MCF 10A (cell line): ENCODE measurements at places on chromosomes 6 and 20. TPM values are rescaled to one million over a fixed set of nuclear protein-coding genes. Genes with fewer than 3 reads are reported as not detected.

GRCh38 chr6:152952866-152953509, 29.9 kb downstream of the FBXO5 start:
- H3K4me1 ChIP-seq: peaks cover 12% of the 10 kb centered on the region
- no peak overlapping the region for H3K4me3 ChIP-seq
- no peaks in the 10 kb centered on the region for H3K36me3 ChIP-seq
- H3K27me3 ChIP-seq: peaks cover 19% of the 10 kb centered on the region
- peak; percentile 51 for DNase-seq
- H3K27ac ChIP-seq: no peak overlapping the region

XKR7 gene
- not detected in 2 replicates for total RNA-seq

GRCh38 chr6:55131616-55132015, 42.7 kb upstream of the HCRTR2 start:
- H3K4me1 ChIP-seq: peaks cover 11% of the 10 kb centered on the region
- H3K27ac ChIP-seq: no peak overlapping the region
- no peak overlapping the region for H3K4me3 ChIP-seq
- DNase-seq: no peak
- H3K36me3 ChIP-seq: peaks cover 6% of the 10 kb centered on the region
- H3K27me3 ChIP-seq: no peaks in the 10 kb centered on the region

SAMD10 gene
- 4.4 and 4.5 TPM in 2 replicates for total RNA-seq

DNA sequence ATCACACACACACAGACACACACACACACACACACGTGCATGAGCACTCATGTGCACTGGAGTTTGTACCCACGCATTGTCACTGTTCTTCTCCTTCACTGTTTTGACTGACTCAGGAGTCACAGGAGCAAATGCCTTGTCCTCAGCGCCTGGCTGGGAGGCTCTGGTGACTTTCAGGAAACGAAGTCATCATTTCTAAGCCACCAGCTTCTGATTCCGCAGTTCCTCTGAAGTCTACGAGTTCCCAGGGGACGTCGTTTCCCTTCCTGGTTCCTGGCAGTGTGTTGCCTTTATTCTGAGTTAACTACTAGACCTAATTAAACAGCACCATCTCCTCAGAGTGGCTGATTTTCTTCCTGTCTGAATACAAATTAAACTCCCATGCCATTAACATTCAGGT, 82.2 kb upstream of the PMEPA1 start:
- H3K27ac ChIP-seq: no peak overlapping the region
- peaks cover 16% of the 10 kb centered on the region for H3K27me3 ChIP-seq
- peaks cover 10% of the 10 kb centered on the region for H3K4me1 ChIP-seq

NHSL1 gene
- 23.9 and 32.1 TPM in 2 replicates for total RNA-seq

DNA sequence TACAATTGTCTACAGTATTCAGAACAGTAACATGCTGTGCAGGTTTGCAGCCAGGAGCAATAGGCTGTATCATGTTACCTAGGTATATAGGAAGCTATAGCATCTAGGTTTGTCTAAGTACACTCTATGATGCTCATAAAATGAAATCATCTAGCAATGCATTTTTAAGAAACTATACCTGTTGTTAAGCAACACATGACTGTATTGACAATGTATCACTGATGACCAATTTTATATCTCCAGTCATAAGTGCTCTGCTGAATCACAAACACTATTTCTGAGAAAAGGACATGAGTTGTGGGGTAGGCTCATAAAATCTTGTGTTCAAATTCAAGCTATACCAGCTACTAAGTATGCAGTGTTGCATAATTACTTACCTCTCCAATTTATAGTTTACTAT, 501.3 kb downstream of the CD109 start:
- no peaks in the 10 kb centered on the region for H3K27me3 ChIP-seq
- H3K27ac ChIP-seq: no peak overlapping the region
- H3K36me3 ChIP-seq: no peaks in the 10 kb centered on the region
- no peaks in the 10 kb centered on the region for H3K4me1 ChIP-seq

DNA sequence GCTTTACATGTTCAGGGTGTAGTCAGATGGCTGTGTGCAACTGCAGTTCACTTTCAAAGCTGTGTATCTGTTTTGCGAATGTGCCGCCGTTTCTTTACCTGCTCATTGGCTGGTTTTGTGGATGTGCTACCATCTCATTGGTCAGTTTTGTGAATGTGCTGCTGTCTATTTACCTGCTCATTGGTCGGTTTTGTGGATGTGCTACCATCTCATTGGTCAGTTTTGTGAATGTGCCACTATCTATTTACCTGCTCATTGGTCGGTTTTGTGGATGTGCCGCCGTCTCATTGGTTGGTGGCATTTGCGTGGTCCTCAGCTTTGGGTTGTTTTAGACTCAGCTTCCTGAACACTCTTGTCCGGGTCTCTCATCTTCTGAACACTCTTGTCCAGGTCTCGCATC, 40.5 kb upstream of the BHLHE23 start:
- H3K4me3 ChIP-seq: no peak overlapping the region
- no peaks in the 10 kb centered on the region for H3K4me1 ChIP-seq
- H3K36me3 ChIP-seq: no peaks in the 10 kb centered on the region
- no peak overlapping the region for H3K27ac ChIP-seq
- DNase-seq: no peak

- H3K4me3 ChIP-seq: peak overlapping the region; percentile 81
- peak overlapping the region; percentile 93 for H3K27ac ChIP-seq
- no peak for DNase-seq
- H3K4me1 ChIP-seq: peaks cover 10% of the 10 kb centered on the region
- H3K36me3 ChIP-seq: peaks cover 16% of the 10 kb centered on the region
- no peaks in the 10 kb centered on the region for H3K27me3 ChIP-seq
These were observed 999 bp upstream of the PIM1 start for GRCh38 chr6:37168811-37169495.

TFAP2D gene
- not detected in 2 replicates for total RNA-seq

SLC22A16 gene
- total RNA-seq: not detected in 2 replicates

OPN5 gene
- not detected in 2 replicates for total RNA-seq

DNA sequence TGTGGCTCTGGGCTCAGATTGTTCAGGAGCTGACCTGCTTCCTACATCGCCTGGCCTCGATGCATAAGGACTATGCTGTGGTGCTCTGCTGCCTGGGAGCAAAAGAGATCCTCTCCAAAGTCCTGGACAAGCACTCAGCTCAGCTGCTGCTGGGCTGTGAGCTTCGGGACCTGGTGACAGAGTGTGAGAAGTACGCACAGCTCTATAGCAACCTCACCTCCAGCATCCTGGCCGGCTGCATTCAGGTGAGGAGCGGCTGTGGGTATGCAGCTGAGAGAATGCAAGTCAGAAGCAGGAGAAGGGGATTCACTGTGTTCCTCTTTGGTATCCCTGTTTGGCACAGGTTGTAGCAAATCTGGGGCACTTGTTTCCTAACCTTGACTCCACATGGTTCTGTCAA, 17.9 kb downstream of the CUL9 start:
- H3K27me3 ChIP-seq: no peaks in the 10 kb centered on the region
- peaks cover 35% of the 10 kb centered on the region for H3K36me3 ChIP-seq
- H3K4me3 ChIP-seq: no peak overlapping the region
- no peaks in the 10 kb centered on the region for H3K4me1 ChIP-seq
- DNase-seq: no peak

GRCh38 chr6:72619883-72620696, 1.8 kb upstream of the KCNQ5 start:
- H3K4me1 ChIP-seq: peaks cover 17% of the 10 kb centered on the region
- no peak overlapping the region for H3K27ac ChIP-seq
- H3K36me3 ChIP-seq: no peaks in the 10 kb centered on the region
- no peak for DNase-seq
- no peaks in the 10 kb centered on the region for H3K27me3 ChIP-seq

HEY2 gene
- not detected in 2 replicates for total RNA-seq

POU5F1 gene
- total RNA-seq: 1.5 and 2.0 TPM in 2 replicates

RIN2 gene
- 16.8 and 23.9 TPM in 2 replicates for total RNA-seq

DNA sequence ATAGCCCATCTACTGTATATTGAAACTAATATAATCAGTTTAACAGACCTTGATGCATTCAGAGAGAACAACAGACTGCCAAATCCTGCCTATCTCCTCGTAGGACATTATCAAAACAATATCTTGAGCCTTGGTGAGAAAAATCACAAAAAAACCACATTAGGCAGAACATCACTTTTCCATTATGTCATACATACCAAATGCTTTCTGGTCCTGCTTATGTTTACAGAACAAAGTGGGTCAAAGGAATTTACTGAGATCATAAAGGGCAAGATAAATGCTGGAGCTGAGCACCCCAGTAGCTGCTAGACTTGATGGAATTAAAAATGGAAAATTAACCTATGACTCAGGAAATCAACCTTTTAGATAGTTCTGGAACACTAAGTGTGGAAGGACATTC, 195.3 kb upstream of the KCNK16 start:
- H3K27ac ChIP-seq: no peak overlapping the region
- no peaks in the 10 kb centered on the region for H3K4me1 ChIP-seq
- H3K27me3 ChIP-seq: no peaks in the 10 kb centered on the region
- no peak overlapping the region for H3K4me3 ChIP-seq

DNA sequence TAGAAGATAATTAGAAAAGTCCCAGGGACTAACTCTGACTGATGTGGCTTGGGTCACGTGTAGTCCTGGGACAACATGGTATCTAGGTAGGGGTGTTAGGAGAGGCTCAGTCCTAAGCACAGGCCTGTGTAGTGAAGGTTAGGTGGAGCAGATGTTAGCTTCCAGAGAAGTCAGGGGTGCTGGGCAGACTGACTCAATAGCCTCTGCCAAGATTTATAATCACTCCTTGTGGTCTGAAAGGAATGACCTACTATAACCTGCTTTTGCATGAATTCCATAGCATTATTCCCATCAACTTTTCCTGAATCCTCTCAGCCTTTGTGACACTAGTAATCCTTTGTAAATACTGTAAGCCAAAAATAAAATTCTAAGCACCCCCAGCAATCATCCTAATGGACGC, 10.2 kb upstream of the PEX7 start:
- no peaks in the 10 kb centered on the region for H3K36me3 ChIP-seq
- H3K4me1 ChIP-seq: no peaks in the 10 kb centered on the region
- no peak overlapping the region for H3K4me3 ChIP-seq
- no peaks in the 10 kb centered on the region for H3K27me3 ChIP-seq

DNA sequence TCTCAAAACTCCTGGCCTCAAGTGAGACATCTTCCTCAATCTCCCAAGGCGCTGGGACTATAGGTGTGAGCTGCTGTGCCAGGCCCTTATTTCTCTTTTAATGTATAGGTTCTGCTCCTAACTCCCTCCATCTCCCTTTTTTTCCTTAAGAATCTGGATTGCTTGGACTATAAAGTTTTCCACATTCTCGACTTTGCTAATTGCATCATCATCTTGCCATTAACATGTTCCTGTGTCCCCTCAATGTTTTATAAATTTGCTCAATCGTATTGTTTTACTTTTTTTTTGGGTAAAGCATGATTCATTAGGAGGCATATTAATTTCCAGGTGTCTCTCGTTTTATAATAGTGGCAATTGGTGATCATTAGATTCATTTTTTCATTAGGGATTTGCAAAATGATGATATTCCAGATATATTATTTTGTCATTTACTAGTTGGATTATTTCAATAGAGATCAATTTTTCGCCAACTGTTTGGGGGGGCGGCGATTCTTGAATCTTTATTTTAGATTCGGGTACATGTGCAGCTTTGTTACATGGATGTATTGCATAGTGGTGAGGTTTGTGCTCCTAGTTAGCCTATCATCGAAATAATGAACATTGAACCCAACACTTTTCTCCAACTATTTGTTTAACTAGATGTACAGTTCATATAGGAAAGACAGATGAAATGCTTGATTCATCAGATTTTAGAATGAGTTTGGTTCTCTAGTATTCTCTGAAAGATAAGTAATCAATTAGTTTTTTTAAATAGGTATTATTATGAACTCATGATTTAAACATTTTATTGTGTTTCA, 68.7 kb downstream of the CBFA2T2 start:
- peaks cover 18% of the 10 kb centered on the region for H3K36me3 ChIP-seq
- H3K27ac ChIP-seq: peak overlapping the region; percentile 82
- no peaks in the 10 kb centered on the region for H3K27me3 ChIP-seq

DNA sequence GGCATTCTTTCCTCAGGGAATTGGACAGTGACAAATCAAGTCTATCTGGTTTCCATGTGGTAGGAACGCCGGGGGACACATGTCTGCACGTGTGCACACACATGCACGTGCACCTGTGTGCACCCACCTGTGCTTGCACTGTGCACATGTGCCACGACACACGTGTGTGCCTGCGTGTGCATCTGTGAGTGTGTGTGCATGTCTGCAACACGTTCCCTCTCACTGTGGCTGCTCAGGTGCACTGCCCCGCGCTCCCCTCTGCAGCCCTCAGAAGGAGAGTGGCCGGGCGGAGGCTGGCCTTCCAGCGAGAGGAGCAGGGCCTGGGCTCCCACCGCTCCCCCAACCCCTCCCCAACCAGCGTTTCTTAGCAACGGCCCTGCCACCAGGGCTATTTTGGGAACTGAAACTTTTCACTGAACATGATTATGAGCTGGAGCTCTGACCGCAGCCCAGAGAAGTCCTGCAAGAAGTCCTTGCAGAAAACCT, 147.8 kb downstream of the PHACTR3 start:
- H3K36me3 ChIP-seq: no peaks in the 10 kb centered on the region
- DNase-seq: no peak
- no peak overlapping the region for H3K4me3 ChIP-seq
- H3K4me1 ChIP-seq: no peaks in the 10 kb centered on the region
- H3K27me3 ChIP-seq: peaks cover 94% of the 10 kb centered on the region

DNA sequence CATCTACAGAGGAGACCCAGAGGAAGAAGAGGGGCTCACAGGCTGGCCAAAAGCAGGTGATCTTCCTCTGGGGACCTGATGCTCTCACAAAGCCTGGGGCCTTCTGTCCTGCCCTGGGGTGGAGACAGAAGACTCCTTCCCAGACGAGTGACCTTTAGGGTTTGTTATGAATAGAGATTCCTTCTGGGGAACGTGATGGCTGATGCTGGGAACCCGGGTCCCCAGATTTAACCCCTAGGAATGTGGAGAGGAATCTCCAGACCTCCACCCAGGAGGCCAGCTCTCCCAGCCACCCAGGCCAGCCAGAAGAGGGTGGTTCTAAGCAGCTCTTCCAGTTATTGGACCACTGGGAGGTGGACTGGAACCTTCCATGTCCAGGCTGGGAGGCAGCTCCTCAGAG, 16.8 kb upstream of the CCN5 start:
- DNase-seq: no peak
- H3K27me3 ChIP-seq: no peaks in the 10 kb centered on the region
- no peak overlapping the region for H3K27ac ChIP-seq
- H3K36me3 ChIP-seq: no peaks in the 10 kb centered on the region
- no peak overlapping the region for H3K4me3 ChIP-seq

GRCh38 chr6:11050731-11051130, 6.6 kb upstream of the ELOVL2 start:
- no peaks in the 10 kb centered on the region for H3K36me3 ChIP-seq
- peak; percentile 14 for DNase-seq
- no peaks in the 10 kb centered on the region for H3K27me3 ChIP-seq
- H3K4me1 ChIP-seq: peaks cover 6% of the 10 kb centered on the region

GRCh38 chr20:38393259-38393658, 41.9 kb downstream of the SNHG17 start:
- H3K4me3 ChIP-seq: no peak overlapping the region
- no peaks in the 10 kb centered on the region for H3K4me1 ChIP-seq
- H3K36me3 ChIP-seq: no peaks in the 10 kb centered on the region

NOTCH4 gene
- total RNA-seq: not detected in 2 replicates

CASS4 gene
- not detected in 2 replicates for total RNA-seq

DNA sequence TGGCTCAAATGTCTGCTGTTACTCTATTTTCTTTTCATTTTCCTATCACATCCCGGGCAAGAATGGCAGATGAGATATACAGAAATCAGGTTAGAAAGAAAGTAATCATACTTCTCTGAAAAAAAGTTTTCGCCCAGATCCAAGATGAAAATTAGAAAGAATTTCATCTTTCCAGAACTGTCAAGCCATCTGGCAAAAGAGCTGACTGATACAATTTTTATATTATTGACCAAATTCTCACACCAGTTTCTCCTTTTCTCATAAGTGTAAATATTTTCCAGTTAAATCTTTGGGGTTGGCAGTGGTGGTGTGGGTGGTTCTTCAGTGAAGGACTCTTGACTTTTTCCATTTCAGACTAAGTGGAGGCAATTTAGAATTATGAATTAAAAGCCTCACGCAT, 371.9 kb downstream of the CD83 start:
- H3K4me1 ChIP-seq: no peaks in the 10 kb centered on the region
- no peaks in the 10 kb centered on the region for H3K36me3 ChIP-seq
- no peaks in the 10 kb centered on the region for H3K27me3 ChIP-seq
- no peak for DNase-seq
- H3K27ac ChIP-seq: no peak overlapping the region
- no peak overlapping the region for H3K4me3 ChIP-seq
